ENCODE measurements at places on chromosomes 4 and X.

DNA sequence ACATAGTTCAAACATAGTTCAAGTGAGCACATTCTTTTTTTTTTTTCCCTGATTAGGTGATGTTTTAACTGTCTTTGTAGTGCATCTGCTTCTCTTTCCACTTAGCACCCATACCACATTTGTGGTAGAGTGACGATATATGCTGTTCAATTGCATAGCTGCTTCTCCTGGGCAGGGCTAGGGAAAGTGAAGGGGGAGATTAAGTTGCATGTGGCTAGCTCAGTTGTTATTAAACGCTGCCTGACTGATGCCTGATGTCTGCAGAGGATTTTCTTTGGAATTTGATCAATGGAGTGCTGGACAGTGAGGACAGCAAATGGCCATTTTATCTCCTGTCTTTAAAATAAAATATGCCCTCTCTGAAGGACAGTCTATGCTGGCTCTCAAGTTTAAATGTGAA lies 63.7 kb downstream of the ANK2 start:
- no peak for DNase-seq

GRCh38 chr4:42398171-42398870 lies 1.0 kb downstream of the SHISA3 start:
- peak; percentile 74 for DNase-seq

- peak; percentile 83 for DNase-seq
Measured at GRCh38 chrX:40644821-40645358, 2.5 kb downstream of the CXorf38 start.

DNA sequence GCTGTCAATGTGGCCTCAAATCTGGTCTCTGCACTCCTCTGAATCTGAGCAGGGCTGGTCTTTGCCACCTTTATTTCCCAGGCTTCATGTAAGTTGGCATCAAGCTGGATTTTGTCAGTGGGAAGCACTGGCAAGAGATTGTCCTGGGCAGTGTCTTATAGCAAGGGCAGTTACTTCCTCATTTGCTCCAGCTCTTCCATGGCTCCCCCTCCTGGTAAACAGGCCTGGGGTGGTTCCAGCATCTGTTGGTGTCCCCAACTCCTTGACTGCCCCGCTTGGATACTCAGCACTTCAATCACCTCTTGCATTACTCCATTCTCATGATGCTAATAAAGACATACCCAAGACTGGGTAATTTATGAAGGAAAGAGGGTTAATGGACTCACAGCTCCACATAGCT lies 15.0 kb upstream of the REST start:
- no peak for DNase-seq

DNA sequence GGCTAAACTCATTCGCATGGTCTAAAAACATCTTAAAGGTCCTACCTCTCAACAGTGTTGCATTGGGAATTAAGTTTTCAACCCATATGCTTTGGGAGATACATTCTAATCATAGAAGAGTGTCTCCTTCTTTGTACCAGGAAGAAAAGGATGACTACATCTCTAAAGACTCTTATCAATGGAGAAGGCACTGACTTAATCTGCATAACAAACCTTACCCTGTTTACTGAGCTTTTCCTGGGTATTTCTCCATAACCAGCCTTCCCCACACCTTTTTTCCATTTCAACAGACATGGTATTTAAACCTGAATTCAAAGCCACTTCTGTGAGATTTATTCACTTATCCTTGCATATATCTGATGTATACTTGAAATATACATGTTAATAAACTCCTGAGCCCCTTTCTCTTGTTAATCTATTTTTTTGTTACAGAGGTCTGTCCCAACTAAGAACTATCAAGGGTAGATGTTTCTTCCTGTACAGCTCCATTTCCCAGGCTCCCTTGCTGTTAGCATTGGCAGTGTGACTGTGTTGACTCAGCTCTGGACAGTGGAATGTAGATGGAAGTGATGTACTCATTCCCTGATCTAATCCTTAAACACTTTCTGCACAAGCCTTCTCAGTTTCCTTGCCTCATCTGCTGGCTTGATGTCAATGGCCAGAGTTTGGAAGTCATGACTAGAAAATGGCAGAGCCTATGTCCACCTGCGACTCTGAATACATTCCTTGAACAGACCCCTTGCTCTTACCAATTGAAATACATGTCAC lies 148.9 kb upstream of the CPEB2 start:
- DNase-seq = no peak

DNA sequence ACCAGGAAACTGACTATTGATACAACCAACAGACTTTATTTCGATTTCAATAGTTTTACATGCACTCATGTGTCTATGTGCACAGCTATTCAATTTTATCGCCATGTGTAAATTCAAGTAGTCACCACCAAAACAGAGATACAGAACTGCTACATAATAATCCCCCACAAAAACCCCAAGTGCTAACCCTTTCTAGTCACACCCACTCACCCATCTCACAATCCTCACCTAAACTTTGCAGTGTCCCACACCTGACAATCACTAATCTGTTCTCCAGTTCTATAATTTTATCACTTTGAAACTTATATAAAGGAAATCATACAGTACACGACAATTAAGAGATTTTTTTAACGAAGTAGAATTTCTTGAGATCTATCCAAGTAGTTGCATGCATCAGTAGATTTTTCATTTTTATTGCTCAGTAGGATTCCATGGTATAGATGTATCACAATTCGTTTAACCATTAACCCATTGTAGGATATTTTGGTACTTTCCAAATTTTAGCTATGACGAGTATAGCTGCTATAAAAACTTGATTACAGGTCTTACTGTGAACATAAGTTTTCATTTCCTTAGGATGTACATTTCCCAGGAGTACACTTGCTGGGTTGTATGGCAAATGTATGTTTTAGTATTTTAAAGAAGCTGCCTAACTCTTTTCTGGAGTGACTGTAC lies 85.9 kb downstream of the CASK start:
- DNase-seq = no peak

DNA sequence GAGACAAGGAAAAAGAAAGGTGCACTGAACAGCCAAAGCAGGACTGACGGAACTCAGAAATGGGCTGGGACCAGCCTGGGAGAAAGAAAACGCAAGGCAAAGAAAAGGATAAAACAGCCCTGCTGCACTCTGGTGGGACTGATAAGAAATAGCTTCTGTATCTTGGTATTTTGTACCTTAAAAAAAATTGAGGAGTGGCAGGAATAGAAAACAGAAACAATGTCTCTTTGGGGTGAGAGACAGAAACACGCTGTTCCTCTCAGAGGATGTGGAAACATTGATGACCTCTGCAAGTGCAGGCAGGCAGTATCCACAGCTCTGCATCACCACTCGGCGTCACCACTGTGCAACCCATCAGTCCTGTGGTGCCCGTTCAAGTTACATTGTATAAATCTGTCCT lies 152.5 kb upstream of the SPRY1 start:
- DNase-seq = peak; percentile 56

DNA sequence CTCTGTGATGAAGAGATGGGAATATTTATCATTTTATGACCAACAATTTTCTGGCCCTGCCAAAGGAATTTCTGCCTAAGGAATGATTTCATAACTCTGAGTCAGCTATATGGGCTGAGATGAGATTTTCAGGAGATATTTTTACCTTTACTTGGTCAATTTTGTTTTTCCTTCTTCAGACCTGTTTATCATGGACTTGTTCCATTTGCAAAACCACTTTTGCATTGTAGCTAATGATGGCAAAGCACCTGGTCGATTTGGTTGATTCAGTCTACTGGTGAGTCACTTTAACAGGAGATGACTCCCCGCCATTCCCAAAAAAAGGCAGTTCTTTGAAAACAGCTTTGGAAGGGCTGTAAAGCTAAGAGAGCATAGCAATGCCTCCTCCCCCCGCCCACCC lies 53.3 kb downstream of the TEX13A start:
- no peak for DNase-seq

DNA sequence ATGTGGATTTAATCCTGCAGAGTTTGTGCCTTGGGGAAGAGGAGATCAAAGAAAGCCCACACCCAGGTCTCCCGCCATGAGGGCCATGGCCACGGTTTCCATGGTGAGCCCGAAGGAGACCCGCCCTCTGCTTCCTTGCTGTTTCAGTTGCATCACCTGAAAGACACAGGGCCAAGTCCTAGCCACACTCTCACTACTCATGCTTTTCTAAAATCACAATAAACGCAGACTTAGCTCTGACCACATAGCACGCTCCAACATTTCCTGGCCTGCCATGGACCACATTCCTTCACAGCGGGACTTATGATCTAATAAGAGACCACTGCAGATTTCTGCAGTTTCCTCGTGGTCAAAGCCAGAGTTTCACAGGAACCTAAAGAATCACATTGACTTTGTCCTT lies 426.0 kb upstream of the NR3C2 start:
- no peak for DNase-seq

GRCh38 chr4:16472537-16472936 lies 246.3 kb upstream of the TAPT1 start:
- no peak for DNase-seq

DNA sequence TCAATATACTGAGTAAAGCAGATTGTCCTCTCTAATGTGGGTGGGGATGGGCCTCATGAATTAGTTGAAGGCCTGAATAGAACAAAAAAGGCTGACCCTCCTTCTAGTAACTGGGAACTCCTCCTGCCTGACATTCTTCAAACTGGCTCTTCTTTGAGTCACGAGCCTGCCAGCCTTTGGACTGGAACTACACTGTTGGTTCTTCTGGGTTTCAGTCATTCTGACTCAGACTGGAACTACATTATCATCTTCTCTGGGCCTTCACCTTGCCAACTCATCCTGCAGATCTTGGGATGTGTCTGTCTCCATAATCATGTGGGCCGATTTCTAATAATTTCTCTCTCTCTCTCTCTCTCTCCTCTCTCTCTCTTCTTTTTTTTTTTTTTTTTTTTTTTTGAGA lies 26.9 kb upstream of the CT47C1 start:
- DNase-seq = no peak

DNA sequence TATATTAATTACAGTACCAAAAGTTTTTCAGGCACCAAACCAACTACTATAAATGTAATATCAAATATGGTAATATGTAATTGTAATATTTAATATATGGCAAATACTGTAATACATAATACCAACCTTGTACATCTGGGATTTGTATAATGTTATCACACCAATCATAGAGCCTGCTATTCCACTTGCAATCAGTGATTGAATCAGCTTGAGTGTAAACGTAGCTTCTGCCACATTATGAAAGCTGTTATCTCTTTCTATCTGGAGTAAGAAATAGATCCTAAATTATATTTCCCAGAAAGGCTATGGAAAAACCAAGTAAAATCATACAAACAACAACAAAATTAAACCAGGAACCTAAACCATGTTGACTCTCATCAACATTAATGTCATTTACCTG lies 24.7 kb upstream of the NEUROG2 start:
- DNase-seq = no peak

DNA sequence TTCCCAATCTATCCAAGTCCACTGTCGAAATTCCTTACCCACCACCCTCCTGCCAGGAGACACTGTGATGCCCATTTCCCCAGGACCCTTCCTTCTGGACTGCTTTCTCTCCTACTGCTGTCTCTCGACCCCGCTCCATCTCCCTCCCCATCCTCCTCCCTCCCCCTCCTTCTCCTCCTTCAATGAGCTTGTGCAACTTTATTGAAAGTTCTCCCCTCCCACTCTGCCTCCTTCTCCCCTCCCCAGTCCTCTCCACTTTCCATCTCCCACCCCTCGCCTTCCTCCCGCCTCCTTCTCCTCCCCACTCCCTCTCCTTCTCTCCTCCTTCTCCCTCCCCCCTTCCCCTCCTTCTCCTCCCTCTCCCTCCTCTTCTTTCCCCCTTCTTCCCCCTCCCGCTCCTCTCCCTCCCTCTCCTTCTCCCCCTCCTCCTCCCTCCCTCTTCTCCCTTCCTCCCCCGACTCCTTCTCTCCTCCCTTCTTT lies 116.6 kb upstream of the FAT1 start:
- no peak for DNase-seq

GRCh38 chr4:185852961-185853360 lies 41.0 kb upstream of the SORBS2 start:
- no peak for DNase-seq

DNA sequence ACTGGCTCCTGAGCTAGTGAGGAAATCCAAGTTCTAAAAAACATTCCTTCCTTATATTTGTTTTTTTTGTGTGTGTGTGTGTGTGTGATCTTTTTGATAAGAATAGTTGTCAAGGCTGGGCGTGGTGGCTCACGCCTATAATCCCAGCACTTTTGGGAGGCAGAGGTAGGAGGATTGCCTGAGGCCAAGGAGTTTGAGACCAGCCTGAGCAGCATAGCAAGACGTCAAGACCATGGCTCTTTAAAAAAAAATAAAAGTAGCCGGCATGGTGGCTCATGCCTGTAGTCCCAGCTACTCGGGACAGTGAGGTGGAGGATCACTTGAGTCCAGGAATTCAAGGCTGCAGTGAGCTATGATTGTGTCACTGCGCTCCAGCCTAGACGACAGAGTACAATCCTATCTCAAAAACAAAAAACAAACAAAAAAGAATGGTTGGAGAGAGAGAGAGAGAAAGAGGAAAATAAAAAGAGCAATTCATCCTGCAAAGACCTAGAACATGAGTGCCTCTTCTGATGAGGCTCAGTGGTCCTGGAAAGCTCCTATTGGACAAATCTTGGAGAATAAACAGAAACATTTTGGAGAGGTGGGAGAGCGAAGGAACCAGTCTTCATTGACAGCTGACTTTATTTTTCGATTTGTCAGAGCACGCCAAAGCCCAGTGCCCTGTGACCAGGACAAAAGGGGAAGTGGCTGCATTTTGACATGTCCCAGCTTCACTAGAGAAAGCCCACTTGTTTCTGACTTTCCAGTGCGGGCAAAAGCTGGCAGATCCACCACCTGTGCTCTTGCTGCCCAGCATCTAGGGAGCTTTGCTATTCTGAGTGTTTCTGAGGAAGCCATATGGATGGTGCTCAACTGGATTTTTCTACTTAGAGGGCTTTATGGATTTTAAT lies 244.7 kb downstream of the PALLD start:
- no peak for DNase-seq

DNA sequence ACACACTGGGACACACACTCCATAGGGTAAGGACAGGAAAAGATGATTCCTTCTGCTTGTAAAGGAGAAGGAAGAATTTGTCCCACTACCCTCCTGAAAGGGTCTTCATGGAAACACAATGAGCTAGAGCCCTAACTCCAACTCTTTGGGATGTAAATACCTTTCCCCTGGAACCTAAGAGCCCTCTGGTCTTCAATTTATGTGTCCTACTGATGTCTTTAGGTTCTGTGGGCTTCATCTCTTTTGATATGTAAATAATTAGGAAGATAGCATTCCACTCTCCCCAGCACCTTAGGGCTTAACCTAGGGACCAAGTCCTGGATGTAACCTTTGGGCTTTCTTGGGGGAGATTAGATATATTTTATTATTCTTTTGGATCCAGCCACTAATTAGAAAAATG lies 38.3 kb downstream of the PF4 start:
- no peak for DNase-seq

- DNase-seq = no peak
Measured at GRCh38 chr4:105352826-105353225, 121.0 kb downstream of the PPA2 start.

GRCh38 chr4:23782778-23783437 lies 106.9 kb downstream of the PPARGC1A start:
- DNase-seq = no peak

GRCh38 chr4:76406081-76406480 lies 14.9 kb downstream of the CCDC158 start:
- peak; percentile 8 for DNase-seq

GRCh38 chrX:4151798-4152197 lies 438.3 kb upstream of the PRKX start:
- no peak for DNase-seq

GRCh38 chr4:170079981-170080380 lies 9.8 kb downstream of the AADAT start:
- DNase-seq = no peak

- no peak for DNase-seq
Measured at GRCh38 chrX:110276778-110277177, 41.1 kb downstream of the AMMECR1 start.

Data from lung (tissue), 17 donors.